PC-3 (cell line): ENCODE measurements at places on chromosomes 12 and 14. TPM values are rescaled to one million over a fixed set of nuclear protein-coding genes. Genes with fewer than 3 reads are reported as not detected.

The PPP2R5C gene
- total RNA-seq = 92.9 and 96.1 TPM in 2 replicates

GRCh38 chr14:50023671-50024490 is 92.5 kb downstream of the VCPKMT start:
- DNase-seq = peak; percentile 85

DNA sequence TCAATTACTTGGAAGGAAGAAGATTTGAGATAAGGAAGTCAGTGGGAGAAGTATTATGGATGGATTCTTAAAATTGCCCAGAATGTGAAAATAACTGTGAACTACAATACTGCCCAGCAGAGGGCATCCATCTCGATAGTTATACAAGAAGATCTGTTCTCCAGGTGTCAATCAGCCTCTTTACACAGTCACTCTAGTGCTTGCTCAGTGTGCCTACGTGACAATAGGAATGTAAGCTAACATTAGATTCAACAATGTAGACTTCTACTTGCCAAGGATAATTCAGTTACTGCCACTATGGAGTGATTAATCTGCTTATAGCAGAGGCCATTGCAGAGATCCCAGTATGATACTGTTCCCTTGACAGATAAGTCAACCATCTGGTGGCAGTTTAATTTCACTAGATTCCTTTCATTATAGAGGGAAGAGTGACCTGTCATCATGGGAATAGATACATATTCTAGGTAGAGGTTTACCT is 10.6 kb upstream of the MAP4K5 start:
- DNase-seq = peak; percentile 87

The OTUB2 gene
- total RNA-seq = 7.7 and 9.0 TPM in 2 replicates

The PZP gene
- not detected in 2 replicates for total RNA-seq

DNA sequence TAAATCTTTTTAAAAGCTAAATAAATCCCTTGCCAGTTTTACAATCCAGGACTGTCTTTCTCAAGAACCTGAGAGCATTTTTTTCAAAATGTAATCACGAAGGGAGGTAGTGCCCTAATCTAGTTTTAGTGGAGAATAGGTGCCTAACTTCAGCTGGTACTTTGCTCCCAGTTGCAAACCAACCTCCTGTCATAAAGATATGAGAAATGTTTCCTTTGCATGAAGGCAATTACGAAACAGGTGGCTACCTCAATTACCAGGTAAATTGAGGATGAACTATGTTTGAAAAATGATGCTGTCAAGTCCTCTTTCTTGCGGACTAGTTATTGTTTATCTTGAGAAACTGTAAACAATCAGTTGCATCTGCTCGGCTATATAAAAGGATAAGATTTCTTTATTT is 437.9 kb downstream of the DAD1 start:
- DNase-seq = no peak

- peak; percentile 96 for DNase-seq
These were observed 32.0 kb upstream of the CDKN3 start for GRCh38 chr14:54364555-54365415.

GRCh38 chr14:60945984-60946383 is 34.9 kb downstream of the TRMT5 start:
- no peak for DNase-seq

The GLIPR1 gene
- total RNA-seq = 21.3 and 22.2 TPM in 2 replicates

- DNase-seq = peak; percentile 59
These were observed 21.5 kb upstream of the GNS start for GRCh38 chr12:64780531-64781279.

DNA sequence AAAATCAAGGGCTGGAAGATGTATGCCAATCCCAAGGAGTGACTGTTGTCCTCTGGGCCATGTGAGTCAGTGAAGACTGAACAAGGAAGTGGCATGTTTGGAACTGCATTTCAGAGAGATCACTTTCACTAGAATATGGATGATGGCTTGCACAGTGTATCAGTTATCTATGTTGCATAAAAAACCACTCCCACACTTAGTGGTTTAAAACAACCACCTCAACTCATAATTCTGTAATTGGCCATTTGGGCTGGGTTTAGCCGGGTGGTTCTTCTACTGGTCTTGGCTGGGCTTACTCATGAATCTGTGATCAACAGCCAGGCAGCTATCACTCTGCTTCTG is 15.4 kb downstream of the BDKRB1 start:
- DNase-seq = no peak

- no peak for DNase-seq
These were observed 10.9 kb downstream of the FRS2 start for GRCh38 chr12:69481133-69481532.

DNA sequence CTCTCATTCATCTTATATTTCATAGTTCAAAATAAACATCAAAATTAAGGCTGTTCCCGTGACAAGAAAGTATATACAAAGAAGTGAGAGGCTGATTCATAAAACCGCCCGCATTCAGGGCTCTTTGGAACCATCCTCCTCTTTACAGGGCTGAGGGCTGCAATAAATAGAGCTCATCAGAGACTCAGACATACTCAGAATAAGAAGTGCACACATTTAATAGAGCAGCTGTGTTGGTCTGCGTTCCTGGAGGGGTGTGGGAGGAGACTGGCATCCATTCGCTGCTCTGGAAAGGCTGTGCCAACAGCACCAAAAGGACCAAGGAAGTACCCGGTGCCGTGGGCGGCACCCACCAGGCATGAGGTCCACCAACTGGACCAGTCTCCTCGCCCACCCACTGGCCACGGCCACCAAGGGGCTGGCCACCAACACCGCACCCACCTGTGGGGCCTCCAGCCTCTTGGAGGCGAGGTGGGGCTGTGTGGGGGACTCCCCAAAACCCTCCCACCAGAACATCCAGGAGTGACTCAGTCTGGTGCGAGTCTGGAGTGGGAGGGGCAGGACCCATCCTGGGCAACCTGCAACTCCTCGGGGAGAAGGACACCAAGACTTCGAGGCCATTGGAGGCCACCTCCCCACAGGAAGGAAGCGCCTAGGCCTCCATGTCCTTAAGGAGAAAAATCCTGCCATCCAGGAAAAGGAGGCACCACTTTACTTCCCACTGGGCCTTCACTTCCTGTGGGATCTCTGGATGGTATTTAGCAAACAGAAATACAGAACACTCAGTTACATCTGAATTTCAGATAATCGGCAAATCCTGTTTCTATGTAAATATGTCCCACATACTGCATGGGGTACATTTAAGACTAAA is 32.7 kb downstream of the VCPKMT start:
- no peak for DNase-seq
